ENCODE measurements at places on chromosomes 5 and 9. TPM values are rescaled to one million over a fixed set of nuclear protein-coding genes. Genes with fewer than 3 reads are reported as not detected.
A peak's percentile ranks its signal among the peaks of the same experiment; 100 is the strongest.

The OMD gene
- not detected for polyA plus RNA-seq

The ADAMTS19 gene
- not detected for polyA plus RNA-seq

The SLIT3 gene
- 0.04 TPM for polyA plus RNA-seq

The OGN gene
- polyA plus RNA-seq = not detected

The IGFBPL1 gene
- polyA plus RNA-seq = 0.07 TPM

The SMIM33 gene
- not detected for polyA plus RNA-seq

The UAP1L1 gene
- 5.4 TPM for polyA plus RNA-seq

GRCh38 chr5:96752341-96753016 is 55.3 kb downstream of the ERAP1 start:
- H3K4me1 ChIP-seq = no peaks in the 10 kb centered on the region
- peak; percentile 65 for DNase-seq
- H3K4me3 ChIP-seq = no peak overlapping the region
- H3K36me3 ChIP-seq = peaks cover 49% of the 10 kb centered on the region
- H3K27ac ChIP-seq = no peak overlapping the region

DNA sequence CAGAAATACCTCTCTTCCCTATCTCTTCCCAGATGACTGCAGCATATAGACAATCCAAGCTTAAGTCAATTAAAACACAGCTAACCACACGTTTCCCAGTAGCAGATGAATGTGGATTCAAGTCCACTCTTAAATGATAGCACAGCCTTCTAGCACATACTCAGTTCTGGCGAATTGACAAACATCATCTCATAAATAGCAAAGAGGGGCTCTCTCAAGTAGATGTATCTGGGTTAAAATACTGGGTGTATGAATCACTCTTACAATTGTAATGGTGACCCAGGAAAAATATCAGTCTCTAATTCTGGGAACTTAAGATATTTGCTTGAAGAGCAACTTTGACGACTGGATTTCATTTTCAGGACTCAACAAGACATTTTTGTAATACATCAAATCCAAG is 67.0 kb upstream of the HAPLN1 start:
- H3K27me3 ChIP-seq = no peaks in the 10 kb centered on the region
- H3K4me1 ChIP-seq = no peaks in the 10 kb centered on the region
- no peak overlapping the region for H3K27ac ChIP-seq
- DNase-seq = no peak

- H3K27me3 ChIP-seq = no peaks in the 10 kb centered on the region
- no peak overlapping the region for H3K27ac ChIP-seq
- no peak for DNase-seq
- no peaks in the 10 kb centered on the region for H3K36me3 ChIP-seq
Observed at GRCh38 chr5:116454417-116454927, 120.2 kb downstream of the SEMA6A start.

- no peak overlapping the region for H3K27ac ChIP-seq
- no peak for DNase-seq
- no peaks in the 10 kb centered on the region for H3K4me1 ChIP-seq
- H3K36me3 ChIP-seq = no peaks in the 10 kb centered on the region
Observed at GRCh38 chr5:18113721-18114120, 479.5 kb downstream of the TAF11L14 start.

- no peak for DNase-seq
- no peak overlapping the region for H3K4me3 ChIP-seq
- no peaks in the 10 kb centered on the region for H3K27me3 ChIP-seq
- no peaks in the 10 kb centered on the region for H3K4me1 ChIP-seq
- no peaks in the 10 kb centered on the region for H3K36me3 ChIP-seq
- H3K27ac ChIP-seq = no peak overlapping the region
Observed at GRCh38 chr5:9716838-9717281, 86.7 kb upstream of the TAS2R1 start.

DNA sequence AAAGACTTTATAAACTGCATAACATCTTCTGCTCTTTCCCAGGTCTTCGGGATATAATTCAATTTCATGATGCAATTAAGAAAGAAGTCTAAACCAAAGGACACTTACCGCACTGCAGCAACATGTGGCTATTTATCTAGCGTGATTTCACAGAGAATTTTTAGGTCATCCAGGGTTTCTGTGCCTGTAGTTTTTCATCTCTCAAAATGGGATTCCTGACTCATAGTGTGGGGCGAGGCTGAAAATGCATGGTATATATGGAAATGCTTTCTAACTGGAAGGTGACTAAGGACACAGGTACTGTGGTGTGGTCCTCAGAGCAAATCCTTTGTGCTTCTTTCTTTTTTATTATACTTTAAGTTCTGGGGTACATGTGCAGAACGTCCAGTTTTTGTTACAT is 557.7 kb upstream of the KLF4 start:
- H3K36me3 ChIP-seq = no peaks in the 10 kb centered on the region
- no peak overlapping the region for H3K27ac ChIP-seq
- no peak overlapping the region for H3K4me3 ChIP-seq
- no peaks in the 10 kb centered on the region for H3K4me1 ChIP-seq

DNA sequence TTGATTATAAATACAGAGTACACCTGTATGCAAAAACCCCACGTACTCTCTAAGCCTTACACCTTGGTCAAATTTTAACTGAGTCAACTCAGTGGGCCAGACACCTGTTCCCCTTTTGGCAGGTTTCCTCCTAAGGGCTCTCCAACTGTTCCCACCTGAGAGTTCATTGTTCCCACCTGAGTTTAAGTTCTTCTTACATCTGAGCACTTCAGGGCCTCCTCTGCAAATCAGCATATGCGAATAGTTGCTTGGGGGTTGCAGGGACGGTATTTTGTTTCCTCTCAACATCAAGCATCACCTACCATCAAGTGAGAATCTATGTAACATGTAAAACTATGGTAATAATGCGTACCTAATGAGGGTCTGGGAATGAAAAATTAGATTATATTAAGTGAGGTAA is 300.0 kb downstream of the PIK3R1 start:
- H3K27me3 ChIP-seq = peaks cover 3% of the 10 kb centered on the region
- no peaks in the 10 kb centered on the region for H3K4me1 ChIP-seq
- no peaks in the 10 kb centered on the region for H3K36me3 ChIP-seq
- H3K4me3 ChIP-seq = no peak overlapping the region
- DNase-seq = no peak

- H3K27me3 ChIP-seq = no peaks in the 10 kb centered on the region
- H3K27ac ChIP-seq = no peak overlapping the region
- no peak for DNase-seq
- H3K4me1 ChIP-seq = peaks cover 21% of the 10 kb centered on the region
- H3K4me3 ChIP-seq = no peak overlapping the region
Observed at GRCh38 chr9:94534901-94535300, 20.0 kb upstream of the PCAT7 start.

GRCh38 chr5:39216631-39217030 is 2.7 kb downstream of the FYB1 start:
- H3K36me3 ChIP-seq = no peaks in the 10 kb centered on the region
- H3K4me3 ChIP-seq = no peak overlapping the region
- H3K27ac ChIP-seq = no peak overlapping the region
- H3K27me3 ChIP-seq = no peaks in the 10 kb centered on the region

GRCh38 chr5:146726020-146726419 is 152.5 kb downstream of the PPP2R2B start:
- no peaks in the 10 kb centered on the region for H3K36me3 ChIP-seq
- H3K4me3 ChIP-seq = no peak overlapping the region
- no peak overlapping the region for H3K27ac ChIP-seq
- H3K4me1 ChIP-seq = no peaks in the 10 kb centered on the region
- no peaks in the 10 kb centered on the region for H3K27me3 ChIP-seq

DNA sequence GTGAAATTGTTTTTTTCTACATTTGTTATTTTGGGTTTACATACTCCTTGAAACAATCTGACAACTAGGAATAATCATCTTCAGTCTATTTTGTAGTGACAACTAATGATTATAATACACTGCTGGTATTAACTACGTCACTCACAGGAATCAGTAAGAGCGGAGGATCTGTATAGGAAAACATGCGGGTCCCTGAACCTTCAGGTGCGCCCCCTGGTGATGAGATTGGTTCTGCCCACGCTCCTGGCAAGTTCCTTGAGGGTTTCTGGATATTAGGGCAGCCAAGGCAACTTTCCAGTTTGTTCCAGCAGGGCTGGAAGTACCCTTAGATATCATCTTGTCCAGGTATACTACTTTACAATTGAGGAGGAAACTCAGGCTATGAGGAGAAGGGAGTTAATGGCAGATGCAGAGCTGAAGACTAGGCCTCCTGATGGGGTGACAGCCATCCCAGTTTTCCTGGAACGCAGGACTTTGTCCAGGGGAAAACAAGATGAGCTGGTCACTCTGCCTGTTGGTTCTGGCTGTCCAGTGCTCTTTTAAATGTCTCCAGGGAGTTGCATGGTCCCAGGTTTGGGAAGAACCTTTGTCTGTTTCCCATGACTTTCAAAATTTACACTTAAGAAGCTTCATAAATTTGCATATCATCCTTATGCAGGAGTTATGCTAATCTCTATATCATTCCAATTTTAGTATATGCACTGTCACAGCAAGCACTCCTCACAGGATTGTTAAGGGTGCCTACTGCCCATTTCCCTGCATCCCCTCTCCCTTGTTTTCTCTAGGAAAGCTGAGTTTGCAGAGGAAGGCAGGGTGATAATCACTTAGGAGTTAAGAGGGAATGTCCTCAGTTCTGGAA is 14.9 kb upstream of the WNT8A start:
- peak; percentile 59 for DNase-seq
- no peaks in the 10 kb centered on the region for H3K4me1 ChIP-seq
- H3K27ac ChIP-seq = no peak overlapping the region

GRCh38 chr5:2608391-2608790 is 143.1 kb downstream of the IRX2 start:
- no peak overlapping the region for H3K4me3 ChIP-seq
- no peaks in the 10 kb centered on the region for H3K4me1 ChIP-seq
- no peak for DNase-seq
- H3K36me3 ChIP-seq = no peaks in the 10 kb centered on the region

- H3K4me3 ChIP-seq = no peak overlapping the region
- H3K27ac ChIP-seq = no peak overlapping the region
- DNase-seq = no peak
Observed at GRCh38 chr9:130260816-130261765, 4.5 kb upstream of the HMCN2 start.

- DNase-seq = no peak
- H3K27ac ChIP-seq = no peak overlapping the region
- no peaks in the 10 kb centered on the region for H3K27me3 ChIP-seq
- H3K36me3 ChIP-seq = no peaks in the 10 kb centered on the region
Observed at GRCh38 chr5:84286662-84287061, 98.0 kb downstream of the EDIL3 start.

DNA sequence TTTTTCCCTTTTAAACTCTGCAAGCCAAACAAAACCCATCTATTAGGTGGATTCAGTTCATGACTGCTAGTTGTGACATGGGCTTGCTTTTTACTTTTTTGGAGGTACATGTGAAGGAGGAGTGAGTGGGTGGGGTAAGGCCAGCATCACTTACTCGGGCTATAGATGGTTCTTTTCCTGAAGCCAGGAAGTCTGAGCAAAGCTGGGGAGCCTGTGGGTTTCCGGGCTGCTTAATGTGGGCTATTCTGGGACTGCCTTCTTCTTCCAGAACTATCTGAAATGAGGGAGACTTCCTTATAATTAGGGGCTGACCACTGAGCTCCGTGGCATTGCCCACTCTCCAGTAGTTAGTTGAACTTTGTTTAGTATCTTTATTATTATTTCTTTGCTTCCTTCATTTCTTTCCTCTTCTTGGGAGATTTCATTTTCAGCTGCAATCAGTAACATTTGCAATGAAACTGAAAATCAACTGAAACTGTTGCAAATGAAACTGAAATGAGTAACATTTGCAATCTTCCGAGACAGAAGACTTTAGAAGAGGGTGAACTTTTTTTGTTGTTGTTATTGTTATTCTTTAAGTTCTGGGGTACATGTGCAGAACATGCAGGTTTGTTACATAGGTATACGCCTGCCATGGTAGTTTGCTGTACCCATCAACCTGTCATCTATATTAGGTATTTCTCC is 204.9 kb downstream of the LRRC70 start:
- H3K4me1 ChIP-seq = no peaks in the 10 kb centered on the region
- H3K4me3 ChIP-seq = no peak overlapping the region
- no peak for DNase-seq
- H3K27ac ChIP-seq = no peak overlapping the region
- H3K27me3 ChIP-seq = no peaks in the 10 kb centered on the region

DNA sequence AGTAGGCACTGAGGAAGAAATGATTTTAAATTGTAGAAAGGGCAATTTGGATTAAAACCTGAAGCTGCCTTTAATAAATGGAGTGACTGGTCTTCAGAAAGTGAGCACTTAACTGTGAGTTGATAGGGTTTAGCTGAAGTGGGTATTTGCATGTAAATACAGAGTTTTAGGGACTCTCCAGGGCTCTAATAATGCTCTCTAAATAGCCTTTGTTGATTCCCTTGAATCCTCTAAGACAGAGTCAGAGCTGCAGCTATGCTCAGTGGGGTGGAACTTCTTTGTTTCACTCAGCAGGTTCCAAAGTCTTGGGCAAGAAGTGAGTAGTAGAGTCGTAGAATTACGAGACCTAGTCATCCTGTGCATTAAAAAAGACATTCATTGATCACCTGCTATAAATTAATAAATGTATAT is 21.4 kb downstream of the GLRA1 start:
- no peaks in the 10 kb centered on the region for H3K4me1 ChIP-seq
- H3K36me3 ChIP-seq = no peaks in the 10 kb centered on the region
- H3K27ac ChIP-seq = no peak overlapping the region
- DNase-seq = no peak
- H3K27me3 ChIP-seq = no peaks in the 10 kb centered on the region

- H3K27me3 ChIP-seq = peaks cover 15% of the 10 kb centered on the region
- H3K27ac ChIP-seq = no peak overlapping the region
- H3K4me1 ChIP-seq = peaks cover 16% of the 10 kb centered on the region
- H3K36me3 ChIP-seq = no peaks in the 10 kb centered on the region
- DNase-seq = no peak
- no peak overlapping the region for H3K4me3 ChIP-seq
Observed at GRCh38 chr5:154475591-154476353, 2.3 kb downstream of the HAND1 start.
